ENCODE measurements at places on chromosomes 3 and 15.

DNA sequence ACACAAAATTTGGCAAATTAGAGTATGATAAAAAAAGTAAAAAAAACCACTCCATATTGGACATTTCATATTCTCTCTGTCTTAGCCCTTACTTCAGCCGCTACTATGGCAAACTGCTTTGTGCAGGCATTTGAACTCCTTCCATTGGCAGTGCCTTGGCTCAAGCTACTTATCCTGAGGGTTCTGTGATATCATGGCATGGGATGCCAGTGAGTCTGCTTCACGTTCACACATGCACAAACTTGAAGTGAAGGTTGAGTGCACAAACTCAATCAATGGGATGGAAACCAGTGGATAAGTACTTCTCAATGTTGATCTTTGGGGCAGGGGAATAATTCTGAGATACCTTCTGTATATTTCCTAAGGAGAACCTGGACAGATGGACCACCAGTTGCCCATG, 117.2 kb downstream of the IL20RB start:
- no peak for DNase-seq

DNA sequence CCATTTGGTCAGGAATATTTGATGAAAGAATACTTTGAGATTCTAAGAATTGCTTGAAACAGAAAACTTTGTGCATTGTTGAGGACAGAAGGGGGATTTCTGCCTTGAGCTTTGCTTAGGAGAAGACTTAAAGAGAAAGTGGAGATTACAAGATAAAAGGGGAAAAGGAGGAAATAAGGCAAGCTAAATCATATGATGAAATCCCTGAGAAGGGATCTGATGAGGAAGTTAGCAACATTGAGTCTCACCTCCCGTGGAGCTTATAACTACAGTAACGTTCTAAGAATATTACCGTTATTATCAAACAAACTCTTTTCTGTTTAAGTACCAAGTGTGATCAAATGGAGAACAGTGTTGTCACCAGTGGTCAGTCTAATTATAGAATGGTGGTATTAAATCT, 414.7 kb upstream of the NAALADL2 start:
- no peak for DNase-seq

- DNase-seq = no peak
Measured at GRCh38 chr3:126855374-126855773, 127.5 kb upstream of the PLXNA1 start.

GRCh38 chr15:92809880-92810361, 90.2 kb upstream of the CHD2 start:
- no peak for DNase-seq

- DNase-seq = peak; percentile 77
Measured at GRCh38 chr15:38564557-38565286, at the start of gene RASGRP1. TSS of gene RASGRP1 (minus strand) at chr15:38564814. CDS start at chr15:38564628, 186 bp downstream.

DNA sequence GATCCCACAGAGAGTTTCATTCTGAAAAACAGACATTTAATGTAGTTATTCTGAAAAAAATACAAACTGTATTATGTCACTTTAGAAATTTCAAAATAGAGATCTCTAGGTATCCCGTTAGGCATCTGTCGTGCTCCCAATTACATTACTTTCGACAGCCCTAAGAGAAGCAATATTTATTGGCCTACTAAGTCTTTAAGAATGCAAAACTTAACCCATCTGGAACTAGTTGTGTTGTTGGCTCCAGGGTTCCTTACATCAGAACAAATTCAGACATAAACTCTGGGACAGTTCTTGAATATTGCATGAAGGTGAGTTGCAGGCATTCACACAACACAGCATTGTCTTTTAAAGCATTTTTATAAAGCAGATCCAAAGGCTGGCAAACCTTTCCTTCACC, 498.4 kb downstream of the FHIT start:
- DNase-seq = no peak

DNA sequence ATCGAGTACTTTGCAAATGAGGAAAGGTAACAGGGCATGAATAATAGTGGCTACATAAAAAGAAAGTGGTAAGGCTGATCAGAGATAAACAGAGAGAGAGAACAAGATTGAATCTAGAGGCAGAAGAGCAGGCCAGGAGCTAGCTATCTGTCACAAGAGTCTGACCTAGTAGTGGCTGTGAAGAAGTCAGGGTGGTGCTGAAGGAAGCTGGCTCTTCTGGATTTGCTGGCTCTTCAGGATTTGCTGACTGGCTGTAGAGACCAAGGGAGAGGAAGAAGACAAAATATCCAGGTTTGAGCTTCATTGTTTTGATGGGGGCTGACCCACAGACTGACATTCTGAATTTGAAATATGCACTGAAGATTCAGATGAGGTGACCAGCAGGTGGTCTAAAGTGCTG, 142.3 kb downstream of the SSR3 start:
- DNase-seq = no peak

DNA sequence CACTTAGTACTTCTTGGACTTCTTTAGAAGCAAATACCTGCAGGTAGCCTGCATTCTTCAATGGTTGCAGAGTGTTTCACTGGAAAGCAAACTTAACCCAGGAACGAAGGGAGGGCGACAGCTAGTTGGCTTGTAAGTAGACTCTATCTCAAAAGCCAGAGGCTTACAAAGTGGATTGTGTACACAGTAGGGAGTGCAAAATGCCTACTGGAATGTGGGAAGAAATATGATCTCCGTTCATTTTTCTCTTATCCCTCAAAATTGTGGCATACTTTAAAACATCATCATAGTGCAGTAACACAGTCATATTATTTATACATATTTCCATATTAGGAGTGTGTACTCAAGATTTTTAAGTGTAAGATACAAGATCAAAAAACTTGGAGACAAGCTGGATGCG, 155.7 kb downstream of the LIPC start:
- no peak for DNase-seq

DNA sequence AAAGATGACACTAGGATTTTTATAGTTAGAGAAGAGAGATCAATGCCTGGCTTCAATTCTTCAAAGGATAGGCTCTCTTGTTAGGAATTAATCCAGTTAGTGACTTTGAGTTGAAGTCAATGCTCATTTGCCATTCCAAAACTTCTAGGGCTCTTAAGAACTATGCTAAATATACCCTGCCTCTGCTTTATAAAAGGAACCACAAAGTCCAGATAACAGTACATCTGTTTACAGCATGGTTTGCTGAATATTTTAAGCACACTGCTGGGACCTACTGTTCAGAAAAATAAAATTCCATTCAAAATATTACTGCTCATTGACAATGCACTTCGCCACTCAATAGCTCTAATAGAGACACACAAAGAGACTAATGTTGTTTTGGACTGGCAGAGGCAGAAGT, 786.6 kb upstream of the DPPA4 start:
- no peak for DNase-seq

DNA sequence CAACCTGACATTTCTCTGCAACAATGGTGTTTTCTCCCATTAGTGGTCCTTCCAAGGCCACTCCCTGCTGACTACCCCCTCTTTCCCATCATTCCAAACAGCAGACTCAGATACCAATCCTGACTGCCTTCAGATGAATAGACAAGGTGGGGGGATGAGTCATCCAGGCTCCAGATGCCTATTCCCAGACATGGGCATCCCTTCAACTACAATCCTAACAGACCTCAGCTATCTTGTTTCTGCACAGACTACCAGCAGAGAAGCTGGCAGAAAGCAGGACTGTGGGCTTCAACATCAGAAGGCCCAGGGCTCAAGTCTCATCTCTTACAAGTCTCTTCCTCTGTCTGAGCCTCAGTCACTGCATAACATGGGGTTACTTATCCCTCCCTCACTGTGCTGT, 2.2 kb downstream of the RBP1 start:
- no peak for DNase-seq

GRCh38 chr3:64856106-64856505, 168.3 kb upstream of the ADAMTS9 start:
- no peak for DNase-seq

DNA sequence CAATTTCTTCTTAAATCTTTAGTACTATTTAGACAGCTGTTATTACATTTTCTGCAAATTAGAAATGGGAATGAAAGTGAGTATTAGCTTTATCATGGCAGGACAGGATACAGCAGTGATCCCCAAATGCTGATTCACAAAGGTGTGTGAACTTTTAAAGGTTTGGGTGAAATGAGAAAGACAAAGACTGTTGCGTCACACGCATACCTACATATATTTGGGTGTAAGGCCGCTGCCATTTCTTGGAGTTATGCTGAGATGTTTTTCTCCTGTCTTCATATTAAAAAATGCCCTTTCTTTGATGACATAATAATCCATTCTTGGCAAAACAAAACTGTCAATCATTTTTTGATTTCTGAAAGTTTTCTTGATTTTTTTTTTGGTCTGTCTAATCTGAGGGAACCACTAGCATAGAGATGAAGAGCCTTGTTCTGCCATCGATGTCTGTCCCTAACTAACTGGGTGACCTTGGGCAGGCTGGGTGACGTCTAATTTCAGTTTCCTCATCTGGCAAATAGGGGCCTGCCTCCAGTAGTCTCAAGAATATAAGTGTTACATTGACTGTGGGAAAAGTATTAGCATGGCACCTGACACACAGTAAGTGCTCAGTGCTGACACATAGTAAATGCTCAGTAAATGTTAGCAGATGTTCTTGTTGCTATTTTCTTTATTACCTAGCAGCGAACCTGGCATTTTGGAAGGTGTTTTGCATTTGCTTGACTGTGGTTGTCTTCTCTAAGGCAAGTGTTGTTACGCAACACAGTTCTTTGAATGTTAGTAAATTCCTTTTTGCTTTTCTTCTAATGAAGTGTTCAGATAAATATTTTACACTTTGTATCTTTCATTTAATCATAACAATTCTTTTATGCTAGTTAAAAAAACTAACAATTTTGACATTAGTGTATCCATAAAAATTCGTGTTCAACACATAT, 5.0 kb downstream of the MITF start:
- DNase-seq = no peak

GRCh38 chr3:17195856-17196604, 311.3 kb downstream of the PLCL2 start:
- no peak for DNase-seq

- DNase-seq = no peak
Measured at GRCh38 chr15:64610257-64610919, 150.0 kb downstream of the ZNF609 start.

GRCh38 chr3:72754582-72754981, 93.7 kb downstream of the SHQ1 start:
- DNase-seq = no peak

Data from stimulated activated CD4-positive, alpha-beta T cell treated with anti-CD3 and anti-CD28 coated beads, Interleukin-15, amount 100 ng/mL, for 1 hour (primary cell).